Upper lobe of right lung (tissue), 1 donor: ENCODE measurements at places on chromosomes 16 and 17. TPM values are rescaled to one million over a fixed set of nuclear protein-coding genes. Genes with fewer than 3 reads are reported as not detected.

DNA sequence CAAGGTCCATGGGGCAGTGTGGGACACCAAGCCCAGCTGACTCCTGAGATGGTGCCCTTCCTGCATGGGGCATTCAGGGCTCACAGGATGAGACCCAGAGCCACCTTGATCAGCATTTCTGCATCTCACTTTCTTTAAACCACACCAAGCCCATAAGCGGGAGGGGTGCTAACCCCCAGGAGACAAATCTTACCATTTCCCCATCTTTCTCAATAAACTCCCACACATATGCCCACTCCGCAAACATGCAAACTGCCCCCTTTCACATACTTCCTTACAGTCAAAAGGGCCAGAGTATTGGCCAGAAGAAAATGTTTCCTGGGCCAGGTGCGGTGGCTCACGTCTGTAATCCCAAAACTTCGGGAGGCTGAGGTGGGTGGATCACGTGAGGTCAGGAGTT lies 3.7 kb upstream of the SLC39A11 start:
- DNase-seq = no peak

DNA sequence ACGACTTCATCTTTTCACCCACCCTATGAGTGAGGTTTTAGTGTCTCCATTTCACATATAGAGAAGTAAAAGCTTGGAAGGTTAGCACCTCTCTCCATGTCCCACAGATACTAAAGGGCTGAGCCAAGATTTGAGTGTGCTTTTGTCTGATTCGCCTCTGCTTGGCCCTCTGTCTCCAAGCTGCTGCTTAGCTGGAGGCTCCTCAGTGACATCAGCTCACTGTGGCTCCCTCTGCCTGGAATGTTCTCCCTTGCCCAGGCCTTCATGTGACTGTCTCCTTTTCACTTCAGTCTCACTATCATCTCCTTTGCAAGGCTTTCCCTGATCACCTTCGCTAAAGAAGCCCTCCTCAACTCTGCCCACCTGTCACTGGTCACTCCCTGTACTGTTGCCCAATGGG lies 84.5 kb upstream of the HSBP1 start:
- DNase-seq = no peak

GRCh38 chr16:73670836-73671820 lies 623.2 kb upstream of the ZFHX3 start:
- DNase-seq = no peak

DNA sequence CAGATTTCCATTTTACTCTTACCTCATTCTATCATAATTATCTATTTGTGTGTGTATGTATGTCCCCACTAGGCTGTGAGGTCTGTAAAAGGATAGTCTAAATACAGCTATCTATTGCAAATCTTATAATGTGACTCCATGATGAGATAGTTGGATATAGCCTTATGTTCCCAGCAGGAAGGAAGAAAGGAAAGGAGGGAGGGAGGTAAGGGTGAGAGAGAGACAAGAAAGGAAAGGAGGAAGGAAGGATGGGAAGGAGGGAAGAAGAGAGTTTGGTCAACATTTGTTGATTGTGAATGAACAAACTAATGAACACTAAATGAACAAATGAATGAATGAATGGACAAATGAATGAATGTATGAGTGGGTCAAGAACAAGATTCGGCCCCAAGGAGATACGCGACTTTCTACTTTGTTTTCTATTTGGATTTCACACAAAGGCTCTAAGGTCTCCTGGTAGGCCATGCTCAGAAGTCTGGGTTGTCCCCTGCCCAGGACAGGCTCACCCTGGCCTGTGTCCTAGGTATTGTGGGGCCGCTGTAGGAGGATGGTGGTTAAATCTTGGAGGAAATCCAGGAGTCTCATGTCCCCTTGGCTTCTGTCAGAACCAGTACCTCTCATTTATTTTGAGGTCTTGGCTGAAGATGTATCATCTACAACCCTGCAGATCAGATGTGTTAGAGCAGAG lies 195.2 kb downstream of the WWOX start:
- no peak for DNase-seq

DNA sequence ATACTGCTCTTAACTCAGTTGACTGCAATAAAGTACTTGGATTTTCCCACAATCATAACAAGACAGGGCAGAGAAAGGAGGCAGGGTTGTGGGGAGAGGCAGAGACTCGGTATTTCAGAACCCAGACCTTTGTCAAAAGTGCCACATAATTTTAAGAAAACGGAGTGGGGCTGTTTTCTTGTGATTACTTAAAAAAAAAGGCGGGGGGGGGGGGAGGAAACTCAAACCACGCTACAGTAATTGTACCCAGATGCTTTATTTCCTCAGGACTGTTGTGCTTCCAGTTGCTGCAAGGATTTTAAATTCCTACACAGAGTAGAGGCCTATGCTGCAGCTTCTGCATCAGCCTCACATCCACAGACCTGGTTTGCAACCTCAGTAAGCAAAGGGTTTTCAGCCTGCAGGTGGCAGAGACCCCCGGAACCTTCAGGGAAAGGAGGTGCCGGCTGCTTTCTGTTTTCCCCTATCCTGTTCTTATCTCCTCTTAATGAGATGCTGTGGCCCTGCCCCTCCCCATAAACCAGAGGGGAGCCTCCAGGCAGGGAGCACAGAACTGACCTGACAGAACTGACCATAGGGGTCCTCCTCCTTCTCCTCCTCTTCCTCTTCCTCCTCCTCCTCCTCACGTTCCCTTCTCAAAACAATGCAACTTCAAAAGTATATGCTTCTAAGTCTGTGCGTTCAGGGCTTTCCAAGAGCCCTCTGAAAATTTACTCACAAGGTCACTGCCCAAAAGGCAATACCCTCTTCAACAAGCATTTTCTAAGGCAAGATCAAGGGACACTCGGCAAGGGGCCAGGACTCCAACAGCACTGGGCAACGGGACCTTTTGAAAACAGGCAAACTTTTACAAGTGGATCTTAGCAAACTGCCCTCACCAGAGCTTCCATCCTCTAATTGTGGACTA lies 7.5 kb downstream of the AXIN2 start:
- no peak for DNase-seq

- DNase-seq = no peak
These were observed 31.4 kb downstream of the COG1 start for GRCh38 chr17:73224237-73224636.

Gene MMP15
- 25.2 TPM for total RNA-seq

Gene KLHL10
- total RNA-seq = 0.29 TPM

Gene KRTAP1-1
- not detected for total RNA-seq

Gene HYDIN
- 2.7 TPM for total RNA-seq

Gene UBE2O
- total RNA-seq = 19.3 TPM

Gene C17orf50
- not detected for total RNA-seq
